Naive thymus-derived CD8-positive, alpha-beta T cell (primary cell): ENCODE measurements at places on chromosomes 16 and 17. TPM values are rescaled to one million over a fixed set of nuclear protein-coding genes. Genes with fewer than 3 reads are reported as not detected.

The DBNDD1 gene
- 0.57 TPM for total RNA-seq

The CMTM1 gene
- total RNA-seq: 3.5 TPM

The HSF5 gene
- 3.0 TPM for total RNA-seq

The TERB1 gene
- 0.25 TPM for total RNA-seq

The PYY gene
- total RNA-seq: not detected

The CLEC19A gene
- total RNA-seq: not detected

The AHSP gene
- total RNA-seq: not detected
